ENCODE measurements at places on chromosomes 7 and 10.

GRCh38 chr10:47291682-47292081 is 8.3 kb upstream of the GDF10 start:
- no peak for DNase-seq

DNA sequence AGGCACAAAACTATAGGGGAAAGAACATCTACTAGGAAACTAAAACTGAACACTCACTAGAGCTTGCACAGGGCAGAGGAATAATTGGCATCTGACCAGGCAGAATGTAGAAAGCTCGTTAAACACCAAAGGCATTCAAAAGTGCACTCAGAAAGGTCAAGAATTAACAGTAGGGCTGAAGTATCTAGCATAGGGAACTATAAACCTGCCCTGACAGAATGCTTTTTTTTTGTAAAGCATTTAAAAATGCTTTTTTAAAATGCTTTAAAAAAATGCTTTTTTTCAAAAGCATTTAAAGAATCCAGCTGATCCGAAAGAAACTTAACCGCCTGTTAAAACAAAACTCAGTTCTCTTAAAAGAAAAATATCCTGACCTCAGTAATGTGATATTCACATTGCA is 74.6 kb upstream of the EGFR start:
- no peak for DNase-seq

- DNase-seq = no peak
Measured at GRCh38 chr10:94075506-94075905, 81.8 kb downstream of the PLCE1 start.

- DNase-seq = peak; percentile 52
Measured at GRCh38 chr10:110414548-110415309, 83.0 kb upstream of the DUSP5 start.

DNA sequence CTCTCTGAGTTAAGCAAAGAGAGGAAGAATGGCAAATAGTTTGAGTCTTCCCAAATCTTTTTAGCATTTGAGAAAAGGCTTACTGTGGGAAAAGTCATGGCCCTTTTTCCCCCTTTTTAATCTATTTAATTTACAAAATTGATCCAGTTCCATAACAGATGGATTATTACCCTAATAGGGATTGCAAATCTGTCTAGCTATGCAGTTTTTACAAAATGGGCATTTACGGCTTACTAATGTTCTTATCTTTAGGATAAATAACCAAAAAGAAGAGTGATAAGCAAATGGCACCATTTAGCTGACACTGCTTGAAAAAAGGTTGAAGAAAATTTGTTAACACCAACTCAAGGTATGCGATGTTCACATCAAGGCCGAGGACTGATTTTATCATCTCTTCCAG is 169.7 kb downstream of the SKAP2 start:
- no peak for DNase-seq

DNA sequence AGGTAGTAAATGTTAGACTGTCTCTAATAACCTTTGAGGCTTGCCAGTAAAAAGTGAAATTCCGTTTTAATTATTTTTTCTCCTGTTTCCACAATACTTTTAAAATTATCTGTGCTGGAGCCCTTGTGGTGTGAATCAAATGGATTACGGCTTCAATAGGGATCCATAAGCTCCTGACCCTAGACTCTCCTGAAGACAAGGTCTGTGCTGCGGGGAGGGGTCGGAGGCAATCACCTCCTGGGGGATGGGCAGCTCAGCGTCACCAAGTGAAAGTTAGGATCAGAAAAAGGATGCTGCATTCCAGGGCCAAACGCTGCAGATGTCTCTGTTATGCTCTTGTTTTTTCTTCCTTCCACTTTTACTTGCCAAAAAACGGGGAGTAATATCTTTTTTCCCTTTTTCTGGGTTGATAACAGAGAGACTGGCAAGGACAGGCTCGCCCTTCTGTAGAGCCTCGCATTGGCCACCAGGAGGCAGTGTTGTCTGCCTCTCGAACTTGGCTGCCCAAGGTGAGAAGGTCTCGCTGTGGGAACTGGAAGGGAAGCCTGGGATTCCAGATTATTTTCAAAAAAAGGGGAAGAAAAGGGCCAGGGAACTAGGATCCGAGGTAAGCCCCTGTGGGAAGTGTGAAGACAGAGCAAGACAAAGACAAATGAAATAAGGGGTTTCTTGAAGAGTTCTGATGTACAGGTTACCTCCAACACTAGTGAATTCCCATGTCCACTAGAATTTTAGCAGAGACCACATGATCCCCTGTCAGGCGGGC is 621.9 kb downstream of the ACTR3B start:
- DNase-seq = no peak

- DNase-seq = no peak
Measured at GRCh38 chr7:40676221-40676620, 541.4 kb downstream of the SUGCT start.

DNA sequence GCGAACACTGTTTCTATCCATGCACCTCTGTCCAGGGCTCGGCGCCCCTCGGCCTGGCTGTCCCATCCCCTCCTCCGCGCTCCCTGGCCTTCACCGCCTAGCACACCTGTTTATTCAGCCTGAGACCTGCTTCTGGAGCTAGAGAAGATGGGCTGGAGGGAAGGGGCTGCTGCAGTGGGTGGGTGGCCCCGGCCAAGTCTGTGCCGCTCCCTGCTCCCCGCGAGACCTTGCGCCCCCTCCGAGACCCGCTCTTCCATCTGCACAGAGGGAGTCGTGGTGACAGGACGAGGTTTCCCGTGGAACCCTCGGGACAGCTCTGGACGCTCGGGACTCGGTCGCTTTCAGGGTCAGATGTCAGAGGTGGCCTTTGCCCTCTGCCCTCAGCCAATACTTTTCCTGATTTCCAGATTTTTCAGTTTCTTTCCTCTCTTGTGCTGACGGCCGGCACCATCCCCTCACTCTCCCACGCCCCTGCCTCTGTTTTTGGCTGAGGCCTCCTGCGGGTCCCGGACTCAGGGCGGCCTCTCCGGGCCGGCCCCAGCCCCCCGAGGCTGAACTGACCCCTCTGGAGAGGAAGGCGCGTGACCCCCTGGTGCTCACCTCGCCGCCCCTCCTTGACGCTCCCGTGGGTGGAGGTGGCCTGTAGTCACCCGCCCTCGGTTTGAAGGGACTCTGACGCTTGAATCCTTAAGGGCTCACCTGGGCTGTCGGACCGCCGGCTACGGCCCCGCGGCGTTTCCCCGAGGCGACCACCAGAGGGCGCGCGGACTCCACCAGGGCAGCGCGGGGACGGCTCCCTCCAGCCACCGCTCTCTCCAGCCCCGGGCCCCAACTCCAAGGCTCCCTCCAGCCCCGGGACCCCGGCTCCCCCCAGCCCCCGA is 15.6 kb downstream of the SHH start:
- DNase-seq = peak; percentile 74

DNA sequence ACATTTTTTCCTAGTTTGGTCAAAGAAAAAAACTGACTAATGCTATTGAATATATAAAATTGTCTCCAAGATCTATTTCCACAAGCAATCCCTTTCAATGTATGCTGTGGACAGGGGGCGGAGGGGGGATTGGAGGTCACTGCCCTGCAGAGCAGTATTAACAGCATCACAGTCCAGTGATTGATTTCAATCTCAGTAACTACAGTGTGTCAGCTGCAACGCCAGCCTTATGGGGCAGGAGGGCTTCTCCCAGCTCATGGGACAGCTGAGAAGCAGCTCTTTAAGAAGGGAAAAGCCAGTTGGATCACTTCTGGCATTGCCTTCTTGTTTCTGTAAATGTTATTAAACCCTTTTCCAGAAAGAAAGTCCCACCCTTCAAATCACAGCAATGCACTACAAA is 65.0 kb downstream of the RAPGEF5 start:
- no peak for DNase-seq
